ENCODE measurements at places on chromosomes 11 and 22.

GRCh38 chr11:86673872-86674750, 1.7 kb upstream of the ME3 start:
- no peak for DNase-seq

- DNase-seq, result peak; percentile 69
Measured at GRCh38 chr11:83159902-83160865, 3.3 kb downstream of the PCF11 start.

- no peak for DNase-seq
Measured at GRCh38 chr22:38027487-38027886, 29.7 kb upstream of the PICK1 start.

DNA sequence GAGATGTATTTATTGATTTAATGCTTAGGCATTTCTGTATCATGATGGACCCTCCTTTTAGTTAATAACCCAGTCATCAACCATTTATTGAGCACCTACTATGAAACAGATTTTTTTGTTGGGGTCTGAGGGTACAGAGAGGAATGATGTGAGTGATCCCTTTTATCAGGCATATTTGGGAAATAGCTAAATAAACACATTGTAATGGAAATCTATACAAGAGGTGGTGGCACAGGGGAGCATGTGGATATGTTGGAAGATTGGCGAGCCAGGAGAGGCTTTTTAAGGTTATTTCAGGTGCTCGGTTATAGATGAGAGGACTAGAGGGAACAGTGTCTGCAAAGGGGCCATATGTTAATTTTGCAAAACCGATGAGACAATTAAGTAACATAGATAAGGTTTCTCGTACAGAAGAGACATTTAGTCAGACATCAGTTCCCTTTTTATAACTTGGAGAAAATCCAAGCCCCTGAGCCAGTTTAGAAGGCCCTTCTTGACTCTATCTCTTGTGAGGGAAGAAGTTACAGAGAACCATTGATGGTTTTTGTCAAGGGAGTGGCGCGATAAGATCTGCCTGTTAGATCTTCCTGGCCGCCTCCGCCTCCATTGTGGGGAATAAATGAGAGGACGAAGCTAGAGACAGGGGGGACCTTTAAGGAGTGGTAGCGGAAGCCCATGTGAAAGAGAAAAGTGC, 2.0 kb downstream of the ATXN10 start:
- no peak for DNase-seq

DNA sequence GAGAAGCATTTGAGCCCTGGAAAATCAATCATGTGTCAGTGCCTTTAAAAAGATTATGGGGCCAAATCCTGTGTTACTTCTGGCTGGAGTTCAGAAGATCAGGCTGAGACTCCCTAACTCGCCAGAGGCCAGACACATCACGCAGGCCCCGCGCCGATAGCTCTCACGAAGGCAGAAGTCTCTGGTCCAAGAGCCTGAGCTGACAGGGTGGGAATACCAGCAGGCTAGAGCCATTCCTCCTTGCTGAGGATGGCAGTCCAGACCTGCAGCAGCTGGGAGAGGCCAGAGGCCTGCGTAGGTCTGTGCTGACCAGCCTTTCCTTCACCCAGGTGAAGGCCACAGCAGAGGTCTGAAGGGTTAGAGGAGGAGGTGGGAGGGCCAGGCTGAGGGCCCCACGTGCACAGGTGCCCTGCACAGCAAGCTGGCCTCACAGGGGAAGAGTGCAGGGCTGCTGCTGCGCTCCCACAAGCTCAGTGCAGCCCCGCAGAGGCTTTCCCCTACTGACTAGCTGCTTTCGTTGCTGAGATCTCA, 52.9 kb downstream of the ST14 start:
- no peak for DNase-seq

GRCh38 chr11:114348200-114349191, 51.8 kb downstream of the C11orf71 start:
- peak; percentile 74 for DNase-seq

DNA sequence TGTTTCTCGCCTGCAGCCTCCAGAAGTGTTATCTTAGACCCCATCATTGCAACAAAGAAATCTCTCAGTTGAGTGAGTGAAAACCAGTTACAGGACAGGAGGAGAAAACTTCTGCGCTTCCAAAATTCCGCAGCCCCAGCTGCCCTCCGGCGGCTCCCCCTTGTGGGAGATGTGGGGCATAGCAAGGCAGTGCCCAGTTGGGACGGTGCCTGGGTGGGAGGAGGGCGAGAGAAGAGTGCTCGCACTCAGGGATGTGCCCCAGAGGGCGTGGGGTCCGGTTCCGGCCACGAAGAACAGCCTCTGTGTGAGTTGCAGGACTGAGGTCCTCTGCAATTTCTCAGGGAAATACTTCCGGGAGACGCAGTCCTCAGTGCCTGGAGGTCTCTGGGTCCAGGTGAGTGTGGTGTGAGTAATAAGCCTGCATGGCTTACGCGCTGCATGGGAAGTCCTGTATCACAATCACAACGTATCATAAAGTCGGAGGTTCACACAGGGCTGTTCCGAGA, 87.0 kb upstream of the BLID start:
- peak; percentile 94 for DNase-seq

GRCh38 chr11:2074266-2074825, 64.8 kb downstream of the IGF2 start:
- peak; percentile 36 for DNase-seq

GRCh38 chr11:131041331-131042040, 125.2 kb upstream of the SNX19 start:
- DNase-seq, result peak; percentile 89

- DNase-seq, result no peak
Measured at GRCh38 chr11:110716361-110716760, 4.1 kb upstream of the ARHGAP20 start.

DNA sequence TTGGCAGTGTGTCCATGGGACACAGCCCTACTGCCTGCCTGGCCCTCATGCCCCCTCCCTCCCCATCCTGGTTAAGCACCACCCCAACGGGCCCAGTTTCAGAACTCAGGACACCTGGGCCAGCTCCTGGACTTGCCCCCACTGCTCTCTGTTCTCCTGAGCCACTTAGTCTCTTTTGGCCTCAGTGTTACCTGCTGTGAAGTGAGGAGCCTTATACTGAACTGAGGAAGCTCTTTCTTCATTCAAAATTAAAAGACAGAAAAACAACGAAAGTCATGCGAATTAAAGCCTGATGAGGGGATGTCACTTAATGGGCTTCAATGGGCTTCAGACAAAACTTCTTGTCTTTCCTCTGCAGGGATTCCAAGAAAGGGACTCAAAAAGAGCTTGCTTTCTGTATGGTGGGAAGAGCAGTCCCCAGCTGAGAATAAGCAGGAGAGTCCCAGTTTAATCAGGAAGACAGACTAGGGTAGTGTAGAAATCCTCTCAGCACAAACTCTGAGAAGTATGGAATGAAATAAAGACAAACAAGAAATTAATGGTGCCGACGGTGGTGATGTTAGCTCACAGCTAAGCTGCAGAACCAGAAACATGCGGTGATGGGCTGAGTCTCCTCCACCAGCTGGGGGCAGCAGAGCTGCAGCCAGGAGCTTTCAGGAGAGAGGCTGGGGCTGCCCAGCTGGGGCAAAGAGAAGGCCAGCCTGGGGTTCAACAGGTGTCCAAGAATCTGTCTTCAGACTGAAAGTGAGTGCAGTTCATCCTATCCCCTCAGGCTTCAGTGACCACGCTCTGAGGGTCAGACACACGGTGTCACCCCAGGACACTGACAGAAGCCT, 101.0 kb downstream of the GGTLC2 start:
- no peak for DNase-seq

DNA sequence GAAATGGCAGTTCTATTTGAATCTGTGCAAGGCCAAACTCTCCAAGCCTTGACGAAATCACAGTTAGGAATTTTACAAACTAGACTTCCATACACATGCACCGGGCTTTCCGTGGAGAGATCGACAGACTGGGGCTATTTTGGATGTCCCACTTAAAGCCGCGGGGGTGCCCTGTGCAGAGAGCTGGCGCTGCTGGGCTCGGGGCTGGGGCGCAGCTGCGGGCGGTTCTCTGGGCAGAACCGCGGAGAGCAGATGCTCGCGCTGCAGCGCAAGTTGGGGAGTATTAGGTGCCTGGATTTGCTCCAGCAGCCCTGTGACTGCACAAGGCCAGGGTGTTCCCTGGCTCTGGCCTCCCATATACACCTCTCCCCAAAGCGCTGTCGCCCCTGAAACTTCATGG, 67.2 kb downstream of the SPATA19 start:
- DNase-seq, result no peak

DNA sequence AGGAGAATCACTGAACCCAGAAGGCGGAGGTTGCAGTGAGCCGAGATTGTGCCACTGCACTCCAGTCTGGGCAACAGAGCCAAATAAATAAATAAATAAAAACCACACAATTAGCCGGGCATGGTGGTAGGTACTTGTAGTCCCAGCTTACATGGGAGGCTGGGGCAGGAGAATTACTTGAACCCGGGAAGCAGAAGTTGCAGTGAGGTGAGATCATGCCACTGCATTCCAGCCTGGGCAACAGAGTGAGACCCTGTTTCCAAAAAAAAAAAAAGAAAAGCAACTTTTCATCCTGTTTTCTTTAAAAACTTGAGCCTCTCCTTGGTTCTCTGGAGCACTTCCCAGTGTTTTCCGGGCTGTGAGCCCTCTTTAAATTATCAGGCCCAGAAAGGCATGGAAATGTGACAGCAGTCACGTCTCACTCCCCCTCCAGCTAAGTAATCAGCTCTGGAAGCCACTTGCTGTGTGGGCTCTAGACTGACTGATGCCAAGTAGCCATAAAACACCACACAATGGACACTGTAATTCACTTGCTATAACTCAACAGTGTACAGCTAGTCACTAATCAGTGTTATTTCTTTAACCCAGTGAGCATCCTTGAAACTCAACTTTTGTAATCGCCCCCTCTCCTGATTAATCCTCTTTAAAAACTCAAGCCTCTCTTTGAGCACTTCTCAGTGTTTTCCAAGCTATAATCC, 13.0 kb upstream of the MCHR1 start:
- no peak for DNase-seq
